Endothelial cell of umbilical vein (primary cell): ENCODE measurements at places on chromosomes 2 and 18. TPM values are rescaled to one million over a fixed set of nuclear protein-coding genes. Genes with fewer than 3 reads are reported as not detected.

- H3K36me3 ChIP-seq = no peaks in the 10 kb centered on the region
- no peak overlapping the region for H3K4me3 ChIP-seq
- H3K27me3 ChIP-seq = no peaks in the 10 kb centered on the region
- no peak for DNase-seq
Measured at GRCh38 chr2:148582679-148583511, 61.7 kb upstream of the EPC2 start.

- no peaks in the 10 kb centered on the region for H3K36me3 ChIP-seq
- H3K4me3 ChIP-seq = no peak overlapping the region
- DNase-seq = no peak
- H3K27ac ChIP-seq = no peak overlapping the region
- no peaks in the 10 kb centered on the region for H3K4me1 ChIP-seq
- no peaks in the 10 kb centered on the region for H3K27me3 ChIP-seq
Measured at GRCh38 chr18:43886341-43886740, 609.1 kb upstream of the SYT4 start.

DNA sequence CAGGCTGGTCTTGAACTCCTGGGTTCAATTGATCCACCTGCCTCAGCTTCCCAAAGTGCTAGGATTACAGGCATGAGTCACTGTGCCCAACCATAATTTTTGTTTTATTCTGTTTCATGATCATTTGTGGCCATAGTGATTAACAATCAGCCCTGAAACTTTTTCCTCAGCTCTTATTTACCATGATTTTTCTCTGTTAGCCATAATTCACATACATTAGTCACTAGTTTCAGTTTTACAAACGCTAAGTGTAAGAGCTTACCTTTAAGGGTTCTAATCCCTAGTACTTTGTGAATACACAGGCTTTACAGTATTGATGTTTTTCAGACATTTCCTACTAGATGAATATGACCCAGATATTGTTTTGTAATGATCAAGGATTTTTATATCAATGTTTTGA is 216.1 kb downstream of the DPP4 start:
- no peak overlapping the region for H3K27ac ChIP-seq
- H3K4me1 ChIP-seq = no peaks in the 10 kb centered on the region
- no peak overlapping the region for H3K4me3 ChIP-seq
- no peaks in the 10 kb centered on the region for H3K27me3 ChIP-seq
- no peaks in the 10 kb centered on the region for H3K36me3 ChIP-seq
- DNase-seq = no peak

DNA sequence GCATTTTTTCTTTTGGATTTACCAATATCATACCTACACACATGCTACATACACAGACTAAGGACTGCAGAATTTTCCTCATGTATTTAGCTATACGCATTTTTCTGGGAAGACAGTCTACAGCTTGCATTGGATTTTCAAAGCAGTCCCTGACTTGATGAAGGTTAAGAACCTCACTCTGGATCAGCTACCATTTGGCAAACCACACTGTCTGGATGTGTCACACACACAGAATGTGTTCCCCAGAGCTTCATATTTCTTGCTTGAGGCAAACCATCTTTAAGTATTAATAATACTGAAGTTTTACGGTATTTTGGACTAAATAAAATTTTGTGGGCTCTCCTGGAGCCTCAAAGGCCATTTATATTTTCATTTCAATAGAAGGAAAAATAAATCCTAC is 102.3 kb downstream of the TCF4 start:
- peaks cover 22% of the 10 kb centered on the region for H3K4me1 ChIP-seq
- no peak overlapping the region for H3K27ac ChIP-seq
- no peaks in the 10 kb centered on the region for H3K27me3 ChIP-seq
- H3K36me3 ChIP-seq = no peaks in the 10 kb centered on the region

DNA sequence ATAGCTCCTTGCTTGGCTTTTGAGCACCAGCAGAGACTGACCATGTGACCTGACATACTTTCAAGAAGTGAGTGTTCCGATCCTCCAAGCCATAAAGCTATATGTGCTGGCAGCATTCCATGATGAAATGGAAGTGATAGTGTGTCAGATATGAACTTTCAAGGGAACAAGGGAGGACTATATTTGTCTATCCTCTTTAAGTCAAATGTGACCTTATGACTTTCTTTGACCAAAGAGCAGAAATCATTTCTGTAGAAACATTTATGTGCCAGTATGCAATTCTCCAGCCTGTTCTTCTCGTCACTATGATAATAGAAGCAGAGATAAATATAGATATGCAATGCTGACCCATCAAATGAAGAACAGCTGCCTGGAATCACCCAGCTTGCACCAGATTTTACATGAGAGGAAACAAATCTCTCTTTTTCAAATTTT is 14.4 kb downstream of the HYCC2 start:
- no peak overlapping the region for H3K4me3 ChIP-seq
- no peak for DNase-seq
- H3K4me1 ChIP-seq = peaks cover 5% of the 10 kb centered on the region
- no peaks in the 10 kb centered on the region for H3K27me3 ChIP-seq
- no peaks in the 10 kb centered on the region for H3K36me3 ChIP-seq

GRCh38 chr18:5388896-5389295 is 93.4 kb upstream of the ZBTB14 start:
- H3K4me3 ChIP-seq = no peak overlapping the region
- H3K27ac ChIP-seq = no peak overlapping the region
- H3K4me1 ChIP-seq = no peaks in the 10 kb centered on the region

DNA sequence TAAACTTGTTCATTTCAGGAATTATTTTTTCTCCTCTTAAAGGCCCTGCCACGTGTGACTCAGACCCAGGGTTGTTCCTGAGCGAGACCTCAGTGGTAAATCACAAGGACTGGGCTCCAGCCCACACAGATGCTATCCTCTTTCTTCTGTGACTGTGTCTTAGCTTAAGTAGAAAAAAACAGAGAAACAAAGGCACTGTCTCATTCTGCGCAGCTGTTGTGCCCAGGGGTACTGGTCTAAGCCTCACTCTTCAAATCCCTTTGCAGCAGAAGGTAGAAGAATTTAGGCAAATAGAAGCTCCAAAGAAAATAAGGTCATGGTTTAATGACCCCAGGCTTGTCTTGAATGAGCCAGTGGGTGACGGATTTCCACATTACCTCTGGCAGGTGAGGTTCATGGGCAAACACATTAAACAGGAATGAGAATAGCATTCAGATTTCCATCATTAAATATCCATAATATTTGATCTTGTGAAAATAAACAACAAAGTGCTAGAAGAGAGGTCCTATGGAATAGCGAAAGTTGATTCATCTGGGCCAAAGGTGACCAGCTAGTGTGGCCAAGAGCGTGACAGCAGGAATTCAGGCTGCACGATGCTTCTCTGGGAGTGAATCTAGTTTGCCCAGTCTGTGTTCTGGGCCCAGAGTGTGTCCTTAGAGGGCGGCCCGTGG is 63.3 kb downstream of the LIPG start:
- peaks cover 2% of the 10 kb centered on the region for H3K27me3 ChIP-seq
- no peaks in the 10 kb centered on the region for H3K36me3 ChIP-seq
- DNase-seq = no peak
- peaks cover 7% of the 10 kb centered on the region for H3K4me1 ChIP-seq

Gene IL36B
- not detected in 2 replicates for total RNA-seq

Gene NEU2
- total RNA-seq = not detected in 2 replicates

Gene TUBA3E
- total RNA-seq = not detected in 2 replicates

Gene ELMOD3
- 12.3 and 18.5 TPM in 2 replicates for total RNA-seq

Gene PLA2R1
- total RNA-seq = 14.4 and 15.6 TPM in 2 replicates
